ENCODE measurements at places on chromosomes 11 and 22.

DNA sequence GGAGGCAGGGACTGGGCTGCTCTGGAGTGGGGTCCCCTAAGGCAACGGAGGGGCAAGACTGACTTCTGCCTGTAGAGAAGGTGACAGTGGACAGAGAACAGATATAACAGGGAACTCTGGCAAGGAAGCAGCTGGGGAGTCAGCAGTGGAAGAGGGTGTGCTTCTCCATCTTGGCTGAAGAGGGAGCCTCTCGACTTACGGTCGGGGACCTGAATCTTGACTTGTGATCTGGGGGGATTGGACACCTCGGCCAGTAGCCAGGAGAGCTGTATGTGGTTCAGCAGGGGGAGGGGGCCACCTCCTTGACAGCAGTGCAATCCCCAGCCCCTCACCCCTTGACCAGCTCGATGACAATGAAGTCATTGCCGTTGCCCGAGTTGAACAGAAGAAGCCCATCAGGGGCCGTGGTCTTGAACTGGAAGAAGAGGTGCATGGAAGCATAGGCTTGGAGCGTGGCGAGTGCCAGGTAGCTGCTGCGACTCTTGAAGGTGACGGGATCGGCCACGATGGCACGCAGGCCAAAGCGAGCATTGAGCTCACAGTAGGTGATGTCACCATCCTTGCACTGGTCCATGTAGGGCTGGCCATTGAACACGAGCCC, 60.0 kb downstream of the SLC22A12 start:
- DNase-seq: no peak

DNA sequence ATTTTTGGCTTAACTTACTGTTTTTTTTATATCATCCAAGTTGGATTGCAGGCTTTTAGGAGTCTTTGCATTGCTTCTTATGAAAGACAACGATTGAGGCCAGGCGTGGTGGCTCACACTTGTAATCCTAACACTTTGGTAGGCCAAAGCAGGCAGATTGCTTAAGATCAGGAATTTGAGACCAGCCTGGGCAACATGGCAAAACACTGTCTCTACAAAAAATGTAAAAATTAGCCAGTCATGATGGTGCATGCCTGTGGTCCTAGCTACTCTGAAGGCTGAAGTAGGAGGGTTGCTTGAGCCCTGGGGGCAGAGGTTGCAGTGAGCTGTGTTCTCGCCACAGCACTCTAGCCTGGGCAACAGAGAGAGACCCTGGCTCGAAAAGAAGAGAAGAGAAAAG, 56.6 kb downstream of the BID start:
- no peak for DNase-seq

GRCh38 chr11:126347751-126348668, 7.5 kb upstream of the ST3GAL4 start:
- DNase-seq: no peak

GRCh38 chr11:44310206-44310462, 195 bp upstream of the ALX4 start:
- DNase-seq: no peak

DNA sequence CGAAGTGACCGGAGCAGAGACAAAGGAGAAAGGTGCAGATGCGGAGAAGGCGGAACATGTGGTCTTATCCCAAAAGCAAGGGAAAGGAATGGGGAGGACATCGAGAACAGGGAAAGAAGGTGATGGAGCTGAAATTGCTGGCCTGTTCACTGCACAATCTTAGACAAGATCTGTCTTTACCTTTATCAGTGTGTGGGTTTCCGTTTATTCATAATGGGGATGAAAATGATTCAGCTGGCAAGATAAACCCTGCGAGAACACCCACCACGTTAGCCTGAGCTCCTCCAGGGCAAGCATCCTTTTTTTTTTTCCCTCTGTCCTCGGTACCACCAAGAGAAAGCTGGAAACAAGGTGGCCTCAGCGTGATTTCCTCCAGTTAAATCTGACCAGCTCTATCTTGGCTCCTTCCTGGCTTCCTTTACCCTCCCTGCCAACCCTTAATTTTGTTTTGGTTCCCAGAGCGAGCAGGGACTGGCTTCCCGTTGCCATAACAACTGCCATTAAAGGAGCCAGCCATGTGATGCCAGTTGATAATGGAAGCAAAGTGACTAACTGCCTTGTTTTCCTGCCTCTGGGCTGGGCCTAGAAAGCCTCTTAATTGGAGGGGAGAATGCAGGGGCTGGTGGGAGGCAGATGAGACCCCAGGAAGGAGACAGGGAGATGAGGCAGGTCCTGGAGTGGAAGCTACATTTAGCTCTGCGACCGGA, 4.2 kb downstream of the SGSM1 start:
- DNase-seq: no peak

DNA sequence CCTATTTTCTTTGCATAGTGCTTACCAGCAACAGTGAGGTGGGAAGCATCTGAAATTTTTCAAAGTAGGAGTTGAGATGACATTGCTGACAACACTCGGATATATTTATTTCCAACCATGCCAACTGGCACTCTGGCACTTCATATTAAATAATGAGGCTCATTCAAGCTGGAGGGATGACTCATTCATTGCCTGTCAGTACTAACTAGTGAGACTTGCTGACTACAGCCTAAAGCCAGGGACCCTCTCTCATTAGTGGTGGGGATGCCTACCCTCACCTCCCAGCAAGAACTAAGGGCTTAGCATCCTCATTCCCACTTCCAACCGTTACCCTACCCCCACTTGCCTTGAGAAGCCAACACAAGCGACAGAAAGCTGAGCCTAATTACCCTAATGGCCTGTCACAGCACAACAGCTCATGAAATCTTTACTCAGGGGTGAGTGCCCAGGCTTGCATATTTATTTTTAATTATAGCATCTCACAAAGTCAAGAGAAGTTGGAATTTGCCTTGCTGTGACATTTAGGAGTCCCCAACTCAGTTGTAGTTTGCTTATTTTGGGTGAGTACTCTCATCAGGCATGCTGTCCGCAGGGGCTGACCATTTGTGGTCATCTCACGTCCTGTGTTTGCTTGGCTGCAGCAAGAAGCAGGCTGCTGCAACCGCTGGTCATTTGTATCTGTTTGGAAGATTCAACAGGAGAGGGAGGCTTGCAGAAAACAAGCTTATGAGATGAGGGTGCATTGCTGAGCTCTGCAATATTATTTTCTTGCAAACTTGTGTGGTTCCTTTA, 181.6 kb upstream of the POU2AF2 start:
- DNase-seq: no peak

DNA sequence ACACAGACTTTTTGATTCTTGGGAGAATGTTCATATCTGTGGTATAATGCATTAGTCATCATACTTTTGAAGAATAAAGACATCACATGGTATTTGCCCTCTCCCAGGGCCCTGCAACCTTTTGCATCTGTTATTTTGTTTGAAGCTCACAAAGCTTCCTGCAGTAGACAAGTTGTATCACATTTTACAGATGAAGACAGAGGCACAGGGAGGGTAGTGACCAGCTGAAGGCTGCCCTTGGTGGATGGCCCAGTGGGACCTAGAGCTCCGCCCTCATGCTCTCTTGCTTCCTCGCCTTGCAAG, 66.4 kb downstream of the UBASH3B start:
- DNase-seq: no peak

GRCh38 chr22:39240831-39241793, 3.7 kb downstream of the PDGFB start:
- DNase-seq: no peak

DNA sequence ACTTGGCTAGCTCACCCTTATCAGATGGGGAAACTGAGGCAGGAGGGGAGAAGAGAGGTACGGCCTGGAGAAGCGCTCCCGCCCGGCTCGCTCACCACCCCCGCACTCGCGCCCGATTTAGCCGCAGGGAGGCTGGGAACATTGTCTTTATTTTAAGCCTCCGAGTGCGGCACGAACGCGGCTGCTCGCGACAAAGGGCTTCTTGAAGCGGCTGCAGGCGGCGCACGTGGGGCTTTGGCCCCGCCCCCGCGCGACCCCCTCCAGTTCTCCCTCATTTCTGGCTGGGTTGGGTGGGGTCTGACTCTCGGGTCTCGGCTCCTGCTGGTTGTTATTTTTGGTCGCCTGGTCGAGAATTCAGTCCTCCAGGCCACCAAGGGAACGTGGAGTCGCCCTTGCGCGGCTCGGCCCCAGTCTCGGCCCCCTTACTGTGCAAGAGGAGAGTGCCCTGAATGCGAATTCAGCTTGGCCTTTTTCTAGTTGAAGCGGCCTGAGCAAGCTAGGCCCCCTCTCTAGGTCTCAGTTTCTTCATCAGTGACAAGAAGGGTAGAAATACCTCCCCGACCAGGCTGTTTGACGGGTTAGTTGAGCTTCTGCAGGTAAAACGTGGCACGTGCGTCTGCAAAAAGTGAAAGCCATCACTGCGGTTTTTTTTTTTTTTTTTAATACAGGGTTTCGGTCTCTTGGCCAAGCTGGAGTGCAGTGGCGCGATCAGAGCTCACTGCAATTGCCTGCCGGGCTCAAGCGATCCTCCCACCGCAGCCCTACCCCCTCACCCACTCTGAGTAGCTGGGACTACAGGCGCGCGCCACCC, 2.6 kb upstream of the CHRM1 start:
- DNase-seq: peak; percentile 23

DNA sequence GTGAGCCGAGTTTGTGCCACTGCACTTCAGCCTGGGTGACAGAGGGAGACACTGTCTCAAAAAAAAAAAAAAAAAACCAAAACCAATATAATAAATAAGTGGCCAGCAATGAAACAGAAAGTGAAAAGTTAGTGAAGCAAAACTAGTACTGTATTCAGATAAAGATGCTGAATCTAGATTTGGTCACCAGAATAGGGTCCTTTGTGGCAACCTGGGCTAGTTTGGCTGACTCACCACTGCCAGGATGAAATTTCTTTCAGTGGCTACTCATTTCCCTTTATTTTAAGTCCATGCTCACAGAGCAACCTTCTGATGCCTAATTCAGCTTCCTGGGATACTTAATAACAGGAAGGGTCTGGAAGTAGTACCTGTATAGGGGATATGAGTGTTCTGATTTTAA, 26.0 kb downstream of the LIMK2 start:
- peak; percentile 32 for DNase-seq

DNA sequence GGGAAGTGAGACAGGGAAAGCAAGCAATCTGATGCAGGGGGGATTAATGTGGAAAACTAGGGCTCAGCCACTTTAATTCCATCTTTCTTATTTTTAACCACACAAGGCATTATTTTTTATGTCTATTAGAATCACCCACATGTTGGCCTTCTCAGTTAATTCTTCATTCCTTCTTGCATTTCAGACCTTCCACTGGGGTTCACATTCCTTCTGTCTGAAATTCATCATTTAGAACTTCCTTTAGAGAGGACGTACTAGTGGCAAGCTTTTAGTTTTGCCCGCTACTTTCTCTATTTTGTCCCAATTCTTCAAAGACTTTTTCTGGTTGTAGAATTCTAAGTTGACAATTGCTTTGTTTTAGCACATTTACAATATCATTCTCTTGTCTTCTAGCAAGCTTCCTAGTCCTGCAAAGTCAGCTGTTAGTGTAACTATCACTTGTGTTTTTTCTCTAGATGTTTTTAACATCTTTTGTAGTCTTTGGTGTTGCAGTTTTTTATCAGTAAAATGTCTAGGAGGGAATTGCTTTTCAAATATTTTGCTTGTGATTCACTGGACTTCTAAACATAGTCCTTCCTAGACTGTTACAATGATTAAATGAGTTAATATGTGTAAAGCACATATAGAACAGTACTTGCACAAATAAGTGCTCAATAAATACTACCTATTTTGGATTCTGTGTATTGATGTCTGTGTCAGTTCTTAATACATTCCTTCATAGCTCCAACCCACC, 5.5 kb upstream of the NNMT start:
- no peak for DNase-seq

- no peak for DNase-seq
Observed at GRCh38 chr11:10272132-10272531, 21.9 kb downstream of the SBF2 start.

DNA sequence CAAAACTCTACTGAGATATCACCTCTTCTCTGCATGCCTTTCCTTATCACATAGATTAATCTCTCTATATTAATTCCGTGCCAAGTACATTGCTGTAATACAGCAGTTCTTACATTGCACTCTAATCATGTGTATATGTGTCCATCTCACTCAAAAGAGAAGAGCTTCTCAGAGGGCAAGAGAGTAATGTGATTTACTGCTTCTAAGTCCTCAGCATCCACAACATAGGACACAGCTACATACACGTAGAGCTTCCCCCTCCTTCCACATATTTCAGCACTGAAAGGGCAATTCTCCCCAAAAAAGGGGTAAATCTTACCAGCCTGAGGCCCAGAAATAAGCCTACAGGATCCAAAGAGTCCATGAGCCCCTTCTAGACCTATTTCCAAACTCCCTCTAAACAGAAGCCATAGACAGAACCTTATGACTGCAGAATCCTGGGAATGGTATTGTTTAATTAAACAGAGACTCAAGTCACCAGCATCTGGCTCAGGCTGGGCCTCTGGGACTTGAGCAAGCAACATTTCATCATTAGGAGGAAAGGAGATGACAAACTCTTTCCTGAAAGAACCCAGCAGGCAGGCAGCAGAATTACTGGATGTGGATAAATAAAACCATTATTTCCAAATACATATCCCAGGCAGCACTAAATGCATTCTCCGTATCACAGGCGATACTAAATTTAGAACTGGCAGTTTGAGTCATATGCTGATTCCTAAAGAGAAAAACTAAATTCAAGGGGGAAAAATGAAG, 87.2 kb downstream of the KCNC1 start:
- DNase-seq: no peak

DNA sequence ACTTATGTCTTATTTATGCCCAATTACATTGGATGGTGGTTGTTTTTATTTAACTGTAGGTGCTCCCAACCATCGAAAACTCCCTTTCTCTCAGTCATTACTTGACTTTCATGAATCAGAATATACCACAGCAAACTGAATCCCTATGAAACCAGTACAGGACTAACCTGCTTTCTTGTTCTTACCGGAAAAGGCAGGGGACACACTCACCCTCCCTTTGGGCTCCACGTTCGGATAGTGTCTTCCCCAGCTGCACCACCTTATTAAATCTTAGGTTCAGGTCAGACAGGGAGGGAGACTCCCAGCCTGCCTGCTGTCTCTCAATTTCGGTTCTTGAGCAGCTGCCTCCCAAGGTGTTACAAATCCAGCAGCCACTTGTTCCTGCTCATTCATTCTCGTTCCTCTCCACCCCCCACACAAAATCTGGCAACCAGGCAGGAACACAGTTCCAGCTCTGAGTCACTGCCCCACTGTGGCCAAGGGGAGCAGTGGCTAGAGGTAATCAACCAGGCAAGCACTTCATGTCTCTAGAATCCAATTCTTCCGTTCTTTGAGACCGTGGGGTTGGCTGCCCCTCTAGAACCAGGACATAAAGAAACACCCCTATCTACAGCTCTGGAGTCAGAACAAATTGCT, 133.0 kb downstream of the PLEKHA7 start:
- DNase-seq: no peak

DNA sequence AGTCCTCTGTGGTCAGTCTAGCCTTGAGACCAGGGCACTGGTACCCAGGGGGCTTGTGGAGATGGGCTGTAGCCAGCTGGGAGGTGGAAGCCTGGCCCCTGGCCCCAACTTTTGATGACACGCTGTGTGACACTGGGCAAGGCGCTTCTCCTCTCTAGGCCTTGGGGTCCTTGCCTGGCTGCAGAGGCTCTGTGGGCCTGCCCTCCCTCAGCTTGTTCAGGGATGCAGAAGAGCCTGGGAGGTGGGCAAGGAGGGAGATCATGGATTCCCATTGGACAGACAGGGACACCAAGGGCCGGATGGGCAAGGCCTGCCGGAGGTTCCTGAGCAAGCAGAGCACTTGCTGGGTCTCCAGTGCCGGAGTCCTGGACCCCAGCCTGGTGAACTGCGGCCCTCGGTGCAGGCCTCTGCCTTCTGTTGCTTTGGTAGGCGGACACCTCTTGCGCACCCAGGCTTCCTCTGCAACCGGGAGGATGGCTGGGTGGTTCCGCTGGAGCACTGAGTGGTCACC, 1.3 kb upstream of the PPP2R5B start:
- no peak for DNase-seq
